ENCODE measurements at places on chromosomes 13 and 19.

GRCh38 chr19:38089440-38089839 is 134.6 kb downstream of the DPF1 start:
- DNase-seq = no peak

- no peak for DNase-seq
Measured at GRCh38 chr19:30356951-30357579, 15.1 kb upstream of the ZNF536 start.

- DNase-seq = no peak
Measured at GRCh38 chr13:47621931-47622330, 379.1 kb downstream of the SUCLA2 start.

GRCh38 chr13:111903143-111903542 is 163.8 kb upstream of the SOX1 start:
- DNase-seq = no peak

Data from activated CD4-positive, alpha-beta T cell treated with anti-CD3 and anti-CD28 coated beads, Interleukin-2, amount 50 U/mL, for 4 hours (primary cell).